Activated B cell treated with CpG ODN at 0.5 μM for 24 hours (primary cell): ENCODE measurements at places on chromosomes 11 and 22. TPM values are rescaled to one million over a fixed set of nuclear protein-coding genes. Genes with fewer than 3 reads are reported as not detected.

- peaks cover 31% of the 10 kb centered on the region for H3K4me1 ChIP-seq
- DNase-seq: no peak
- no peak overlapping the region for H3K27ac ChIP-seq
- peaks cover 92% of the 10 kb centered on the region for H3K36me3 ChIP-seq
- no peaks in the 10 kb centered on the region for H3K27me3 ChIP-seq
Measured at GRCh38 chr11:34148504-34149165, 43.2 kb downstream of the NAT10 start.

The CADM1 gene
- 0.86 and 0.91 TPM in 2 replicates for total RNA-seq

- no peak overlapping the region for H3K4me3 ChIP-seq
- DNase-seq: no peak
- no peak overlapping the region for H3K27ac ChIP-seq
- peaks cover 33% of the 10 kb centered on the region for H3K27me3 ChIP-seq
- peaks cover 5% of the 10 kb centered on the region for H3K4me1 ChIP-seq
- no peaks in the 10 kb centered on the region for H3K36me3 ChIP-seq
Measured at GRCh38 chr22:43885319-43885671, 6.5 kb downstream of the PNPLA5 start.

GRCh38 chr22:49590381-49590780 is 237.3 kb downstream of the BRD1 start:
- H3K27me3 ChIP-seq: no peaks in the 10 kb centered on the region
- peaks cover 7% of the 10 kb centered on the region for H3K36me3 ChIP-seq
- no peak overlapping the region for H3K4me3 ChIP-seq
- peaks cover 2% of the 10 kb centered on the region for H3K4me1 ChIP-seq
- DNase-seq: peak; percentile 1
- no peak overlapping the region for H3K27ac ChIP-seq

The PANX3 gene
- total RNA-seq: not detected in 2 replicates
